ENCODE measurements at places on chromosomes 3 and 15. TPM values are rescaled to one million over a fixed set of nuclear protein-coding genes. Genes with fewer than 3 reads are reported as not detected.

KCNMB3 gene
- total RNA-seq: 4.3 TPM

XCR1 gene
- not detected for total RNA-seq

SLC24A5 gene
- not detected for total RNA-seq

DNA sequence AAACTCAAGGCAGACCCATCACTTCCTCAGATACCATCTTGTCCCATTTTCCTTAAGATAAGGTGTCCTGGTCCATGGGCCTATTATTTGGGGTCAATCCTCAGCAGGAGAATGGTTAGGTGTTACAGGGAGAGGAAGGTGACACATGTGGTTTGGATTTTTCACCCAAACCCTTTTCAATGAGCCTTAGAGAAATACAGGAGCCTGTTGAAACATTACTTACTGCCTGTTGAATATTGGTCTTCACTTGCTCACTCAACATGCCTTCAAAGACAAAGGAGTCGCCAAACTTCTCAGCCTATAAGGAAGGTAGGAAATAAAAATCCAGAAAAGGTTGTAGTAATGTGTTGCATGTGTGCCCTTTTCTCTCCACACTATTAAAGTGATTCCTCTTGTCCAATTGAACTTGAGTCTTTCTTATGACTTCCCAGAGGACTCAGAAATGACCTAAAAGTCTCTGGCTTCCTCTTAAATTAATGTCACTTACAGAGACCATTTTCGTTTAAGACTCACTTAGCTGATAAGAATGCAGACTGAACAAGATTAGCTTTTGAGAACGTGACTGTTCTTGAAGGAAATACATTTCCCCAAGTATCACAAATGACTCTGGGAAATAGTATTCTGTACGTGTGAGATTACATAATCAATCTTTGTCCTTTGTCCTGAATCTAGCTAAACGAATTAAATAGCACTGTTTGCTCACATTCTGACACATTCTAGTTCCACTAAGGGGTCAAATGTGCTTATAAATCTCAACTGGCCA is 17.8 kb downstream of the SUMF1 start:
- H3K27me3 ChIP-seq: no peaks in the 10 kb centered on the region
- H3K4me1 ChIP-seq: no peaks in the 10 kb centered on the region
- DNase-seq: no peak
- no peaks in the 10 kb centered on the region for H3K36me3 ChIP-seq
- H3K27ac ChIP-seq: no peak overlapping the region

DNA sequence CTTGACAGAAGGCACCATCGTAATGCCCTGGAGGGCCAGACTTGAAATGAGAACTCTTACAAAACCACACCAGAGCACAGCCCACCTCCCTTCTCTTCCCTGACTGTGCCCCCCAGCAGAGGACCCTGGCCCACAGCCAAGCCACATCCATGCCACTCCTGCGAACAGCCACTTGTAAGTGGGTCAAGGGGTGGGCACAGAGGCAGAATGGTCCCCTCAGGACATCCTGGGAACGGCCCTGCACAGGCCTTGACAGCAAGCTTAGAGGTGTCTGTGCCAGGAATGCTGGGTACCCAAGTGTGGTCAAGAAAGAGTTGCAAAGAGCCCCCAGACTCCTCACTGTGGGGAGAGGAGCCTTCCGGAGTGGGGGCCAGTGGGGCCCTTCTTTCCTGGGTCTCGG is 33.3 kb downstream of the HCN4 start:
- H3K36me3 ChIP-seq: no peaks in the 10 kb centered on the region
- H3K4me3 ChIP-seq: no peak overlapping the region
- no peak overlapping the region for H3K27ac ChIP-seq

- H3K4me1 ChIP-seq: peaks cover 5% of the 10 kb centered on the region
- H3K27me3 ChIP-seq: no peaks in the 10 kb centered on the region
- no peaks in the 10 kb centered on the region for H3K36me3 ChIP-seq
Observed at GRCh38 chr3:79383402-79384012, 384.3 kb downstream of the ROBO1 start.

MAPKBP1 gene
- total RNA-seq: 30.7 TPM

ZBTB47 gene
- total RNA-seq: 4.4 TPM

DNA sequence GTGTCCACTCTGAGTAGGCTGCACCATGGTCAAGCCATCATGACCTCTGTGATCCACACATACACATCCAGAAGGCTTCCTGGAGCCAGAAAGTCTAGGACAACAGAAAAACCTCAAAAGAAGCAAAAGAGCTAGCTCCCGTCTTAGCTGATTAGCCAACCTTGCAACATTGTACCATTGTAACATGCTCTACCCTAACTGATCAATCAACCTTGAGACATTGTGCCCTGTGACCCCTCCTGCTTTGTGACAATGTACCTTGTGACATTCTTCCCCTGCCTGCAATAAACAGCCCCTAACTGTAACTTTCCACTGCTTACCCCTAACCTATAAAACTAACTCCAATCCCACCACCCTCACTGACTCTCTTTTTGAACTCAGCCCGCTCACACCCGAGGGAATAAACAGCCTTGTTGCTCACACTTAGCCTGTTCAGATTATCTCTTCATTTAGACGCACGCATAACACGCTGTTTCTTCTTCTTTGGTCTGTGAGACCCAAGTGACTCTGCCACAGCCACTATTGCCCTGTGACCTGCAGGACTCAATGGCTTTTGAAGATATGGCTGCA is 1104.6 kb downstream of the OTOL1 start:
- no peak overlapping the region for H3K27ac ChIP-seq
- no peaks in the 10 kb centered on the region for H3K36me3 ChIP-seq
- no peak overlapping the region for H3K4me3 ChIP-seq
- DNase-seq: no peak
- no peaks in the 10 kb centered on the region for H3K4me1 ChIP-seq
